Stimulated activated CD8-positive, alpha-beta memory T cell treated with anti-CD3 and anti-CD28 coated beads, Interleukin-4, amount 100 ng/mL, for 1 hour (primary cell): ENCODE measurements at places on chromosomes 4 and X.

- DNase-seq = no peak
These were observed 1161.4 kb upstream of the PCDH7 start for GRCh38 chr4:29558789-29559188.

GRCh38 chrX:67523002-67523681, 20.7 kb upstream of the AR start:
- DNase-seq = no peak

GRCh38 chrX:21656587-21657317, 1.4 kb downstream of the KLHL34 start:
- DNase-seq = no peak

DNA sequence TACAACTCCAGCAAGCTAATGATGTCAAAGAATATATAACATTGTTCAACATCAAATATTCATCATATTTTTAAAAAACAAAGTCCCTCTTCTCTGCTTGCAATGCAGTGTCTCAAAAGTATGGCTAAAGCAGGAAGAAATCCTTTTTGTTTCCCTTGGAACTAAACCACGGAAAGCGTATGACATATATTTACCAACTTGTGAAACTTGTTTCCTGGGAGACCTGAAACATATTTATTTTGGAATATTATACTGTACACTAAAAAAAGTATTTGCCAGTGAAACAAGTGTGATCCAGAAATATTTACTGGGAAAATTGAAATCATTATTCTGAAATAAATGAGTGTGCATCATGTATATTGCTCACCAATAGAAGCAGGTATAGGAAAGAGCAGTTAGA, 156.0 kb upstream of the ANKRD50 start:
- no peak for DNase-seq

DNA sequence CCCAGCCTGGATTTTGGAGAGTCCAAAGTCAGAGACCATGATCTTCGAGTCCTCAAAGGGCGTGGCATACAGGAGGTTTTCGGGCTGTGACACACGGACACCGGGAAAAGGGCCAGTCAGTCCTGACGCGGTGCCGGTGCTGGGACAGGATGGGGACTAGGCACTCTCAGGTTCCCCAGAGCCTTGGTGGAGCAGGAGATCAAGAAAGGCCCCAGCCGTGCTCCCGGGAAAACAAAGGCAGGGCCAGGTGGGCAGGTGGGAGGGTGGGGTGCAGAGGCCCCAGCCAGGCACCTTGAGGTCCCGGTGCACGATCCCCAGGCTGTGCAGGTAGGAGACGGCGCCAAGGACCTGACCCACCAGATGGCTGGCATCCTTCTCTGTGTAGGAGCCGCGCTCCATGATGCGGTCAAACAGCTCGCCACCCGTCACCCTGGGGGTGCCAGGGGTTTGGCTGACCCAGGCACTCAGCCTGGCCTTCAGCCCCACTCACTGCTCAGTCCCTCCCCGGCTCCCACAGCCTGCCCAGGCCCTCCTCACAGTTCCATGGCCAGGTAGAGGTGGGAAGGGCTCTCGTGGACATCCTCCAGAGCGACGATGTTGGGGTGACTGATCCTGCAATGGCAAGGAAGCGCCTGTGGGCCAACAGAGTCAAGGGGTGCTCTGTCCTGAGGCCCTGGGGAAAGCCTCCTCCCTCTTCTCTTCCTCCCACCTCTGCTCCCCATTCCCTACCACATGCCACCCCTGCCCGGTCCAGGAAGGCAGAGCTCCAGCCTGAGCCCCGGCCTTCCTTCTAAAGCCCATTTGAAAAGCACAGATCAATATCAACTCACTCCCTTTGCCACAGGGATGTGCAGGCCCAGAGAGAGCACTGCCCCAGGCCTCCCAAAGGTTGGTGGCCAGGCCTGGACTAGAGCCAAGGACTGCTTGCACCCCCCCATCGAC, 1.8 kb downstream of the PNCK start:
- no peak for DNase-seq

GRCh38 chrX:41542135-41542534, 95.0 kb downstream of the NYX start:
- DNase-seq = no peak

DNA sequence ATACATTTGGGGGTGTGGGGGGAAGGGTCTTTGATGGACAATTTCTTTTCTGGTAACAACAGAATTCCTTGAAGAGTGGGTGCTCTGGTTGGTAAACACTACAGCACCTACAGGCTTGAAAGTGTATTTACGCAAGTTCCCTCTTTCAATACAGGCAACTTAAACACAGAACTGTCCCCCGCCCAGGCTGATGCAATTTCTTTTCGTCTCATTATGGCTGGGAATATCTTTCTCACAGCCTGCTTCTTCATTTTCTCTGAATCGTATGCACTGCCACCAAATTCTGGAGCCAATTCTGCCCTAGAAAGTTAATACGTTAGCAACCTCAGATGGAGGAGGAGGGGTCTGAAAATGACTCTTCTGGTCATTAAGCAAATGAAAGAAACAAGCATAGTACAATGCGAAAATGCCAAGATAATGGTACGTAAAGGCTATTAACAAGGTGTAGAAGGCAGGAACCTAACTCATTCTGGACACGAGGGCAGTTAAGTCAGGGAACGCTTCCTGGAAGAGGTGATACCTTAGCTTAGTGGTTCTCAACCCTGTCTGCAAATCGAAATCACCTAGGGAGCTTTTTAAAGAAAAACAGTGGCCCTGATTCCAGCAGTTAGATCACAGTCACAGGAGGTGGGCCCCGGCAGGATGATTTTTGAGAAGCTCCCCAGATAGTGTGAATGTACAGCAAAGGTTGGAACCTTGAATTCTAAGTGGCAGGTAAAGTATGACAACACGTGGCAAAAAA, 1.0 kb downstream of the AGA start:
- no peak for DNase-seq

- DNase-seq = no peak
These were observed 19.2 kb upstream of the SPON2 start for GRCh38 chr4:1191621-1192020.

DNA sequence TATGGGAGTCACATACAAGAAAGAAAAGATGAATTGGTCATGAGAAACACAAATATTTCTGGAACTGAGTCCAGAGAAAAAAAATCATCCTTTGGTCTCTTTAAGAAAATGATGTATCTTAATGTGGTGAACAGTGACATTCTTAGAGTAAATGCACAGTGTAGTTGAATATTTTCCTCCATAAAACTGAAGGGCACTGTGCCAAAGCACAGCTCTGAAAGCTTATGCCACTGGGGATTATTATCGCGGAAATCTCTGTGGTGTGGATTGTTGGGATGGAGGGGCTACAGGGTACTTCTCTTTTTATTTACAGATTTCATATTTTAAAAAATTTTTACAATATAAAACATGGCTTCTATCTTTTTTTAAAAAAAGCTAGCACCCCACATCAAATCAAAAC, 908.1 kb downstream of the CCSER1 start:
- no peak for DNase-seq

DNA sequence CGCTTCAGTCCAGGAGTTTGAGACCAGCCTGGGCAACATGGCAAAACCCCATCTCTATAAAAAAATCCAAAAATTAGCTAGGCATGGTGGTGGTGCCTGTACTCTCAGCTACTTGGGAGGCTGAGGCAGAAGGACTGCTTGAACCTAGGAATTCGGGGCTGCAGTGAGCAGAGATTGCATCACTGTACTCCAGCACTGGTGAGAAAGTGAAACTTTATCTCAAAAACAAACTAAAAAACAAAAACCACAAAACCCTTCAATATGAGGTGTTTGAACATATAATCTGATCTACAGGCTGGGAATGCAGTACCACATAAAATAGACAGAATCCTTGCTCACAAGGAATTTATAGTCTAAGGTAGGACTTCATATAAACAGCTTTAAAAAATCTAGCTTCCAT, 103.9 kb downstream of the PDS5A start:
- DNase-seq = no peak
